ENCODE measurements at places on chromosomes 5 and 9.
A peak's percentile ranks its signal among the peaks of the same experiment; 100 is the strongest.

DNA sequence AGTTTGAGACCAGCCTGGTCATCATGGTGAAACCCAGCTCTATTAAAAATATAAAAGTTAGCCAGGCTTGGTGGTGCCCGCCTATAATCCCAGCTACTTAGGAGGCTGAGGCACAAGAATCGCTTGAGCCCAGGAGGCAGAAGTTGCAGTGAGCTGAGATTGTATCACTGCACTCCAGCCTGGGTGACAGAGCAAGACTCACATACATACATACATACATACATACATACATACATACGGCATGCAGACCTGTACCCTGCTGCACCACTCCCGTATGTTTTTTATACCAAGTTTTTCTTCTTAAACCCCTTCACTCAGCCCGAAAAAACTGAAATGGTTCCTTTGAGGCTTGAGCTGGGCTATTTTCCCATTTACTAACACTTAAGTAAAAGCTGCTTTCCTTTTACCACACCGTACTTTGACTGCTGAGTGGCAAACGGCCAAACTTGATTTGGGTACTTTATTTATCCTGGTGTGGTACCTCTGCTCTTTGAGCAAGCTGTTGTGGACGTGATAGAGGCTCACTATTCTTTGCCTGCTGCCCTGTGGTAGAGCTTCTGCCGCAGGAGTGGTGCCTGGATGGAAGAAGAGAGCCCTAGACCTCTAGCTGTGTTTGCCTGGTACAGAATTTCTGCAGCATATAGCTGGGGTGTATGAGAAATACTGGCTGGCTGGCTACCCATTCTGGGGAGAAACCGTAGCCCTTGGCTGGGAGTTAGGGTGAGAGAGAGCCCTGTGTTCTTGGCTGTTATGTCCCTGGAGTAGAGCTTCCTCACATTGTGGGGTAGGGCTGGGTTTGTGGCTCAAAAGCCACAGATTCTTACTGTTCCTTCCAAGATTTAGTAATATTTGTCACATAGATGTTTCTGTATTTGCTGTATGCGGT is 19.4 kb downstream of the IPO11 start:
- no peak for DNase-seq

- DNase-seq: no peak
Measured at GRCh38 chr9:113361304-113362018, 12.1 kb downstream of the BSPRY start.

DNA sequence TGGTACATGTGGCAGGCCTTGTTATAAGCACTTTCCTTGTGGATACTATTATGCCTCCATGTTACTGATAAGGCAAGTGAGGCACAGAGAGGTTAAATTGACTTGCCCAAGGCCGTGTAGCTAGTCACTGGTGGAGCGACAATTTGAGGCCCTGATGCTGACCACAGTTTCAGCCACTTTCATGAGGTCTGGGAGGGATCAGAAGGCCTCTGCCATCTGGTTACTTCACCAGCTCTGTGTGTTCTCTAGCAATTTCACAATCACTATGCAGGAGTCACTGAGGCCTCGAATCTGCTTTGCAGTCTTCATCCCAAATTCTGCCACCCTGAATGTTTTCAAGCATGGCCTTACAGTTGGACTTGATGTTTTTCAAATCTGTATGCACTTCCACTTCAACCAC is 9.1 kb downstream of the LRRC70 start:
- no peak for DNase-seq

DNA sequence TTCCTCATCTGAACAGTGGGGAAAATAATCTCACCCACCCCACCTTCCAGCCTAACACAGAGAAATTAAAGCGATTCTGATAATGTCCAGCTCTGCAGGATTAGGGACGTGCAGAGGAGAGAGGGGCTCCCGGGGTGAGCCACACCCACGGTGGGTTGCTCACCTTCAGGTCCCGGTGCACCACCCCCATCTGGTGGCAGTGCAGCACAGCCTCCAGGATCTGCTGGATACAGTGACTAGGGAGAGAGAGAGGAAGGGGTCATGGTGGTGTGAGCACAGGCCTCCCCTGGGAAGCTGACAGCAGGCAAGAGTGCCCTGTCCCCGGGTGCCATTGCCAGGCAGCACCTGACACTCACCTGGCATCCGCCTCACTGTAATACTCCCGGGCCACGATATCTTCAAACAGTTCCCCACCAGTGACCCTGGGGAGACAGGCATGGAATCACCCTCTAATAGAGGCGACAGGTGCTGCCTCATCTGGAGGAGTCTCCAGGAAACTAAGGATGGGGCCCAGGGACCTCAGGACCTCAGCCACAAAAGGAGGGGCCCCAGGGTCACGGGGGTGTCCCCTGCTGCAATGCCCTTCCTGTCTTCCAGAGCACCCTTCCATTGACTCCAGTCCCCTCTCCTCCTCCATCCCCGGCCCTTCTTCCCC is 33.0 kb downstream of the CAMK2A start:
- no peak for DNase-seq

DNA sequence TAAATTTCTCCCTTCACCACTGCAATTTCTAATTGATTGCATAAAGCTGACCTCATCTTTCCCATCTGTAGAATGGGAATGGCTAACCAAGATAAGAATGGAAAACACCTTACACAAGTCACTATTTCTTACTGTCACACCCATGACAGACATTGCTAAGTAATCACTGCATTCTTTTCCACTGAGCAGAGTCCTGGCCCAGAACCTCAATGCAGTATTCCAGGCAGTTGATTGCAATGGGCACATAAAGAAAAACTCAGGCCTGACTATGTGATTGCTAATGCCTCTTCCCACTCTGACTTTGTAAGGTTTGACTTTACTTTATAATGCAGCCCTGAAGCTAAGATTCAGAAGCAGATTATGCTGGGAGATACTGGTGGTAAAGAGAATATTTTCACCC is 29.3 kb downstream of the TRIM32 start:
- DNase-seq: no peak

DNA sequence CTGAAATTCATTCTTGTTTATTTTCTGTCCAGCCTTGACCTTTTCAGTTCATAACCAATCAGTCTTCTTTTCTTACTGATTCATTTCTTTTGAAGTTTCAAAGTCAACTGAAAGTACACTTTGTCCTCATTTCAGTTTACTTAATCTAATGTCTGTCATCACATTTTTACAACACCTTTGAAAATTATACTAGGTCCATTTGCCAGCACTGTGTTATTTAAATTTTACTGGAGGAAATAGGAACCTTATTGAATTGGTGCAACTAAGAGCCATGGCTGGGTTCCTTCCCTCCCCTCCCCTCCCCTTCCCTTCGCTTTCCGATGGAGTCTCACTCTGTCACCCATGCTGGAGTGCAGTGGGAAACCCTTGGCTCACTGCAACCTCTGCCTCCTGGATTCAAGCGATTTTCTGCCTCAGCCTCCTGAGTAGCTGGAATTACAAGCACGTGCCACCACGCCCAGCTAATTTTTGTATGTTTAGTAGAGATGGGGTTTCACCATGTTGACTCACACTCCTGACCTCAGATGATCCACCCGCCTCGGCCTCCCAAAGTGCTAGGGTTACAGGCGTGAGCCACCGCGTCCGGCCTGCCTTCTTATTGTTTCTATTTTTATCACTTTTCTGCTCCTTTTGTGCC is 6.3 kb downstream of the RMI1 start:
- no peak for DNase-seq

GRCh38 chr5:113250341-113250953 is 184.3 kb downstream of the TSSK1B start:
- DNase-seq: no peak

DNA sequence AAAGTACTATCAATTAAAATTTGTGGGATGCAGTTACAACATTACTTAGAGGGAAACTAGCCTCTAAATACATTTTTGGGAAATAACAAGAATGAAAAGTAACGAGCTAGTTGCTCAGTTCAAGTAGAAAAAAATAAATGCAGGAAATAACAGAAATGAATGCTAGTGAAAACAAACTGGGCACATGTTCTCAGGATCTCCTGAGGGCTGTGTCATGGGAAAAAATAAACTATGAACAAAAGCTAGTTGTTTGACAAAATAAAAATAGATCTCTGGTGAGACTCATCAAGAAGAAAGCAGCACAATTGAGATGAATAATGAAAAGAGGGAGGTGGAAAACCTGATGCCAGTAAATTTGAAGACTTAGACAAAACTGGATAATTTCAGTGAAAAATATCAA is 16.3 kb downstream of the IDNK start:
- no peak for DNase-seq

DNA sequence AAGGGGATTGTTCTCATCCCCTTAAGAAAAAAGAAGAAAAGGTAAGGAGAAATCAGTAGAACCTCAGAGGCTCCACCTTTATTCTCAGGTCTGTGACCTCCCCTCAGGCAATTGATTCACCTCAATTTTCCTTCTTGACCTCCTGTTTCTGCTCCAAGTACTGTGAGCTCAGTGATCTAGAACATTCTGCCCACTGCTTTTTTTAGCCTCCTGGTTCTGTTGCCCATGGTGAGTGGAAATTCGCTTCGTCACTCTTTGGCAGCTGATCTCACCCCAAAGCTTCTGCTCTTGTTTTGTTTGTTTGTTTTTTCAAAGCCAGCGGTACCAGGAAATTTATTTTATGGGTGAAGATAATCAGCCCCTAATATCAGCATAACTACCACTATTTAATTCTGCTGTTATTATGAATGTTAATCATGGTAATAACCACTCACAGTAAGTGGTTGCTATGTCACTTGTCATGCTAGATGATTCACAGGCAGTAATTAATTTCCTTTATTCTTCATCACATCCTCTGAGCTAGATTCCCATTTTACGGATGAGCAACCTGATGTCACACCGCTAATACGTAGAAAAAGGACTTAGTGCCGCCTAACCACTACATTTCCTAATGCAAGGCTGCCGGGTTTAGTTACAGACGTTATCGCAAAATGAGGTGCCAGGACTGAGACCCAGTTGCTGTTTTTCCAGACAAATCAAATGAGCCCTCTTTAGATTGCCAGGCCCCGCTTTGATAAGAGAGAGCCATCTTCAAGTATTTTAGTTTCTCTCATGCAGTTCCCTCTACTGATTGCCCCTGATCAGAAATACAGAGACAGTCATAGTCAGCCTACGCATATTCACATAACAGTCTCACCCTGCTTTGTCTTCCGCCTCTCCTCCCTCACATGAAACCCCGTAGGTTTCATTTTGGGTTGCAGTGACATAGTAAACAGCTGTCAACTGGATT is 78.2 kb downstream of the CYFIP2 start:
- no peak for DNase-seq

- no peak for DNase-seq
Measured at GRCh38 chr9:130857864-130858738, 23.0 kb downstream of the ABL1 start.

GRCh38 chr5:158389786-158390185 is 530.8 kb upstream of the CLINT1 start:
- DNase-seq: no peak

- DNase-seq: peak; percentile 3
Measured at GRCh38 chr5:133497608-133498348, 114.6 kb downstream of the FSTL4 start.

- DNase-seq: no peak
Measured at GRCh38 chr5:89047571-89047970, 164.6 kb upstream of the MEF2C start.

DNA sequence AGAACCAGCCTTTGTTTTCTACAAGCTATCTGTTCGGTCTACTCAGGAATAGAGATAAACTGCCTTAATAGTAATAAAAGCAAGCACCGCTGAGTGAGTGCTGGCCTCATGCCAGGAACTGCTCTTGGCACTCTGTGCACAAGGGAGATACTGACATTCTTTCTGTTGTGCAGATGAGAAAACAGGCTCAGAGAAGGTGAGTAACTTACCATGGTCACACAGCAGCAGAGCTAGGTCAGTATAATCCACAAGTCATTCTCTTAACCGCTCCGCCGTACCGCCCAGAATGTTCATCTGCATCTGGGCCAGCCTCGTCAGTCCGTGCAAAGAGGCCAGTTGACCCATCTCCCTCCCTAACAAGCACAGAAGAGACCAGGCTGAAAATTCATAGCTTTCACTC is 27.4 kb downstream of the QRFP start:
- no peak for DNase-seq

DNA sequence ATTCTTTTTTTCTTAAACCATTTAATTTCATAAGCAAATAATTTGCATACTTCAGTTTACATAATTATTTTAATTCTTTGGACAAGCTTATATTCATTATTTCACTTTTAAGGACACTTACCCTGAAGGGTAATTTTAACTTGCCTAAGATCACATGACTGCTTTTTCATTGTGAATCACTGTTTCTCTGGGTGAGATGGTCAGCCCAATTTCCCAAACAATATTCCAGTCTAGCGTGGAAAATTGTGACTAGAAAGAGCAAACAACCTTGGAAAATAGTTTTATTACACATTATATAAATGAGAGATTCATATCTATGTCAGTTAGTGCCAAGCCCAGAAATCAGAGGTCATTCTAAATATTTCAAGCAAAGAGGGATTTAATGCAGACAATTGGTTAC is 21.4 kb upstream of the JAKMIP2 start:
- DNase-seq: no peak

- no peak for DNase-seq
Measured at GRCh38 chr9:81556923-81557322, 132.4 kb downstream of the TLE1 start.

DNA sequence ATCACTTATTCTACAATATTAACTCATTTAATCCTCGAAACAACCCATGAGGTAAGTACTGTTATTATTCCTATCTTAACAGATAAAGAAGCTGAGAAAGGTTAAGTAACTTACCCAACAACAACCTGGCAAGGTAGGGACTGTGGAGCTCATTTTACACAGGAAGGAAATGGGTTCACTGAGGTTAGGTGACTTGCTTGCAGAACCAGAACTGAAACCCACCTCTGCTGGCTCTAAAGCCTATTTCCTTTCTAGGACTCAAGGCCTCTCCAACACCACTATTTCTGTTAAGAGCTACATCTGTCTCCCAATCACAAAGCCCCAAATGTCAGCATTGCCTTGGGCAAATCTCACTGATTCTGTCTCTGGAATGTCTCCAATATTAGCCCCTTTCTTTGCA is 38.9 kb upstream of the IFNK start:
- no peak for DNase-seq

- DNase-seq: peak; percentile 81
Measured at GRCh38 chr9:37415011-37415719, 7.3 kb upstream of the GRHPR start.

All from type B pancreatic cell (in vitro differentiated cells).